ENCODE measurements at places on chromosomes 1 and 21.
A peak's percentile ranks its signal among the peaks of the same experiment; 100 is the strongest.

DNA sequence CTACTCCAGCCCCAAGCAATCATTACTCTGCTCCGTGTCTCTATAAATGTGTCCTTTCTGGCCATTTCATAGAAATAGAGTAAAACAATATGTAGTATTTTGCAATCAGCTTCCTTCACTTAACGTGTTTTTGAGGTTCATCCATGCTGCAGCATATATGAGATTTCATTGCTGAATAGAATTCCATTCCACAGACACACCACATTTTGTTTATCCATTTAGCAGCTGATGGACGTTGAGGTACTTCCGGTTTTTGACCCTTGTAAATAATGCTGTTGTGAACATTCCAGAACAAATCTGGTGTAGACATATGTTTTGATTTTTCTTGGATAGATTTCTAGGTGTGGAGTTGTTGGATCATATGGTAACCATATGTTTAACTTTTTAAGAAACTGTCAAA, 30.7 kb downstream of the ADAM30 start:
- DNase-seq = no peak

GRCh38 chr1:47951026-47951425, 46.2 kb downstream of the TRABD2B start:
- no peak for DNase-seq

GRCh38 chr1:64515427-64515826, 45.5 kb downstream of the CACHD1 start:
- DNase-seq = no peak

DNA sequence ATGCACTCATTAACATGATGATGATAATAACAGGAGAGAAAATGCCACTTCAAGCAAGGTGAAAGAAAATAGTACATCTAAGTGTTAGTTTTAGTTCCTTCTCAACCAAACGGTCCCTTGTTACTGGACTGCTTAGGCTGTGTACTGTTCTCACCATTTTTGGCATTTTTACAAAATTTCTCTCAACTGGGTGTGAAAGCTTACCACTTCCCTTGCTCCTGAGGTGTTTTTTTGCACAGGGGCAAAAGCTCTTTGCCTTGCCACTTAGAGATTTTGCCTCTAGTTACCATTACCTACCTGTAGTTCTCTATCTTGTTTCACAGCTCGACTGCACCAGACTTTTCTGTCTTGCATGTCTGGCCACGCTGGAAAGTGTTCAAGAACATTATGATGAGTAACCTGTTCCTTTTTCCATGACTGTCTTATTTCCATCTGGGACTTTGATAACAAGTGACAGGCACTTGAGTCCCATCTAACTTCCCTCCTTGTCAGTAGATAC, 10.7 kb downstream of the NEK7 start:
- no peak for DNase-seq

- no peak for DNase-seq
These were observed 241.2 kb upstream of the ST6GALNAC5 start for GRCh38 chr1:76625886-76626678.

- DNase-seq = no peak
These were observed 119.8 kb downstream of the GALNT2 start for GRCh38 chr1:230186874-230187273.

GRCh38 chr1:198455966-198456365, 84.5 kb downstream of the ATP6V1G3 start:
- no peak for DNase-seq

DNA sequence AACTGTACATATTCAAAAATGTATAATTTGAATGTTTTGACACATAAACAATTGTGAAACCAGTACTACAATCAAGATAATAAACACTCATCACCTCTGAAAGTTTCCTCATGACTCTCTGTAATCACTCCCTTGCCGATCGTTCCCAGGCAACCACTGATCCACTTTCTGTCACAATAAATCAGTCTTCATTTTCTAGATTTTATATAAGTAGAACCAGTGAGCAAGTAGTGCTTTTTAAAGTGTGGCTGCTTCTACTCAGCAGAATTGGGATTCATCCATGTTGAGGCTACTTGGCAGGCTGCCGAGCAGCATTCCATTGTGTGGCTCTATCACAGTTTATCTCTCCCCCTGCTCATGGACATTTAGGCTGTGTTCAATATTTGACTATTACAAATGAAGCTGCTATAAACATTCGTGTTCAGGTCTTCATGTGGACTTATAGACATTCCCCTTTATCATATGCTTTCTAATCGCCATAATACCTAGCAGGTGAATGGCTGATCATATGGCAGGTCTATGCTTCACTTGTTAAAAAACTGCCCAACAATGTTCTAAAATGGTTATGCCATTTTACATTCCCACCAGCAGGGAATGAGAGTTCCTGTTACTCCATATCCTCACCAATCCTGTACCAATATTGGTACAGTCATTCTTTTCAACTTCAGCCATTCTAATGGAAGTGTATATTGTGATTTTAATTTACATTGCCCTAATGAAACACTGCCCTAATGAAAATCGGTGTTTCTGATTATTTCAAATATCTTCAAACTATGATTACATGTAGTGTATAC, 20.5 kb downstream of the TEX38 start:
- DNase-seq = no peak

GRCh38 chr1:51520700-51521248, 1.7 kb upstream of the EPS15 start:
- no peak for DNase-seq

DNA sequence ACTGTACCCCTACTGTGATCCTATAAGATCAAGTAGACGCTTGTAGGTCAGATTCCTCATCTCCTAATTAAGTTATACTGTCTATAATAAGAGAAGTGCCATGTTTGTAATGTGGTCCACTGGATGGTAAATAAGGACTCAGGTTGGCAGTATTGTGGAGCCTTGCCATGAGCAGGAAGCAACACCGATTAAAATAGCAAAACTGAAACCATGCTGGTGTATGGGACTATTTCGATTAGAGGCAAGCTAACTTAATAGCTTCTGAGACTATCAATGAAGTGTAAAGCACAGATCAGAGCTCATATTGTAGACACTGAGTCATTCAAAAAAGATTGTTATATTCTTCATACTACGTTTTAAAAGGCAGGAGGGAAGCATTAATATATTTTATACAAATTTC, 348.8 kb downstream of the HHAT start:
- no peak for DNase-seq

- no peak for DNase-seq
These were observed 1557.4 kb downstream of the PLA2G4A start for GRCh38 chr1:188386161-188386560.

- DNase-seq = no peak
These were observed 132.6 kb upstream of the DUSP10 start for GRCh38 chr1:221874285-221875003.

GRCh38 chr1:246930830-246931548, 759 bp downstream of the AHCTF1 start:
- no peak for DNase-seq

- no peak for DNase-seq
These were observed 100.1 kb upstream of the GADD45A start for GRCh38 chr1:67584938-67585337.

DNA sequence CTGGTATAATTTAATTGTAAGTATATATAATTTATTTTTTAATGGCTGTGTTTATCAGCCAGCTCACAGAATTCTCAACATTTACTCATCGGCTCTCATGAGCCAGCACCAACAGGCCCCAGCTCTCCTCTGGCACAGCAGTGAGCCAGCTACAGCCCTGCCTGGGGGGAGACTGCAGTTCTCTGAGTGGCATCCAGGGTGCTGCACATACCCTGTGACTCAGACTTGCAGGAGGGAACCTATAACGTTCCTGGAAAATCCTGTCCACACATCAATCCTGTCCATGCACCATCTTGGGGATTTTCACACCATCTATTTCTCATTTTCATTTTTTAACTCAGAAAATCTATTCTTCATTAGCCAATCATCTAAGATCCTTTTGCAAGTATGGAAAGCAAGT, 36.5 kb downstream of the FHAD1 start:
- DNase-seq = no peak

DNA sequence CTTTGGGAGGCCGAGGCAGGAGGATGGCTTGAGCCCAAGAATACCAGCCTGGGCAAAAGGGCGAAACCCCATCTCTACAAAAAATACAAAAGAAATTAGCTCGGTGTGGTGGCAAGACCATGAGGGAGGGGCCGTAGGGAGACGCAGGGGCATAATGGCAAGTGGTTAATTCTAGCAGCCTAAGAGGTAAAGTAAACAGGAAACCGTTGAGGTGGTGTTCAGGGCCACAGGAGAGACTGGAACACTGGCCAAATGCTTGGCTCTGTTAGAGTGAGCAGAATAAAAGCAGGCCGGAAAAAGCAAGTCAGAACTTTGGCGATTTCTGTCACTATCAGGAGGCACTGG, 89.2 kb downstream of the RIPK4 start:
- peak; percentile 80 for DNase-seq

GRCh38 chr21:46562964-46563607, 41.8 kb downstream of the S100B start:
- DNase-seq = no peak

DNA sequence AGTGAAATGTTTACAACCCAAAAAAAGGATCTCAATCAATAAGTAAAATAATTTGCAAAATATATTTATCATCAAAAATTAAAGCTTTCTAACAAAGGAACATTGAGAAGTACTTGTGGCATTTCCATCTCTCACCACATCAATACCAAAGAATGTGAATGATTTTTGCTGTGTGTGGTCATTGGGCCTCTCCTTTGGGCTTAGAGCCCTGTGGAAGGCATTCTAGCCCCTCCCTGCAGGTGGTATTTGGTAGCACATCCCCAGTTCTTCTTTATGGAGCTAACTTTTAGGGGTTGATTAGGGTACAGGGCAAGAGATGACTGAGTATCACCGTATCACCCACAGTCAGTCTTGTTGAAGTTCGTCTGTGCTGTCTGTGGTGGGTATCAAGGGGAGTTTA, 294.1 kb upstream of the SGIP1 start:
- DNase-seq = no peak

DNA sequence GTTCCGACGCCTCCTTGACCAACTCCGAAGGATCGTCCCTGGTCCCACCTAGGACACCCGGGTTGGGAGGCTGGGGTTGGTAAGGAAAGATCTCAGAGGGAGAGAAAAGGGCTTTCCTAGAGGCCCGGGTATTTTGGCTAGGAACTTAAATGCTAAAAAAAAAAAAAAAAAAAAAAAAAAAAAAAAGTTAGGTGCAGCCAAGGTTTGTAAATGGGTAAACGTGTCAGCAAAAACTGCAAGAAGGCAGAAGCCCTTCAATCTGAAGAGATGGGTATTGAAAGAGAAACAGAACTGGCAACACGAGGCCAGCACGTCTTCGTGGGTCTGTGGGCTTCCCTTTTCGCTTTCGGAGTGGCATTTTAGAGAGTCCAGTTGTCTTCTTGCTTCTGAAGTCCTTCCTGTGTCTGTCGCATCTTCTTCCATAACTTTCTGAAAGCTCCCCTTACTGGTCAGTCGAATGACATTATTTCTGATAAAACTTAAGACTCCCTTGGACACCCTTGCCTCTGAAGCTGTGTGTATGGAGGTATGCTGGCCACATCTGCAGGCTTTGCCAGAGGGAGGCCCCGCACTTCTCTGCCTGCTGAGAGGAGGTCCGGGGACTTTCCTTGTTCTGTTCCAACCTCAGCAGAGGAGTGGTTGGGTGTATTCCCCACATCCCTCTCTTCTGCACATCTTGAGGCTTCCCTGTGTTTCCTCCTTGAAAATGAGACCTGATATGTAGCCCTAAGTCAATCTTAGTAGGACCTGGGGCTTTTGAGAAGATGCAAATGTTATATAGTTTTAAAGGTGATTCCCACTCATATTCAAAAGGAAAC, 745 bp downstream of the RCSD1 start:
- no peak for DNase-seq

DNA sequence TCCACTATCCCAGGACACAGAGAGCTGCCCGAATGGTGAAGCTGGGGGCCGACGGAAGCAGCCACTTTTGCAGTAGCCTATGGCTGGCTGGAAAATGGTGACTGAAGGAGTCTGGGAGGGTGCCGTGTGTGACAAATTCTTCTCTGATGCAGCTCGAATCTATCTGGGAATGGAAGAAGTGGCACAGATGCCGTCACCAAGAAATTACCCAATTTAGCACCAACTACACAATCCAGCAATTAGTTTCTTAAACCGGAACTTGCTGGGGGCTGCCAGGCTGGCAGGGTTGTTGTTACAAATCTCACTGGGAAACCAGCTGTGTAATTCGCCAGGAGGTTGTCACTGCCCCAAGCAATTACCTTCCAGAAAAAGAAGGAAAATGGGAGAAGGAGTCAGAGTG, 18.0 kb downstream of the DLGAP3 start:
- no peak for DNase-seq

DNA sequence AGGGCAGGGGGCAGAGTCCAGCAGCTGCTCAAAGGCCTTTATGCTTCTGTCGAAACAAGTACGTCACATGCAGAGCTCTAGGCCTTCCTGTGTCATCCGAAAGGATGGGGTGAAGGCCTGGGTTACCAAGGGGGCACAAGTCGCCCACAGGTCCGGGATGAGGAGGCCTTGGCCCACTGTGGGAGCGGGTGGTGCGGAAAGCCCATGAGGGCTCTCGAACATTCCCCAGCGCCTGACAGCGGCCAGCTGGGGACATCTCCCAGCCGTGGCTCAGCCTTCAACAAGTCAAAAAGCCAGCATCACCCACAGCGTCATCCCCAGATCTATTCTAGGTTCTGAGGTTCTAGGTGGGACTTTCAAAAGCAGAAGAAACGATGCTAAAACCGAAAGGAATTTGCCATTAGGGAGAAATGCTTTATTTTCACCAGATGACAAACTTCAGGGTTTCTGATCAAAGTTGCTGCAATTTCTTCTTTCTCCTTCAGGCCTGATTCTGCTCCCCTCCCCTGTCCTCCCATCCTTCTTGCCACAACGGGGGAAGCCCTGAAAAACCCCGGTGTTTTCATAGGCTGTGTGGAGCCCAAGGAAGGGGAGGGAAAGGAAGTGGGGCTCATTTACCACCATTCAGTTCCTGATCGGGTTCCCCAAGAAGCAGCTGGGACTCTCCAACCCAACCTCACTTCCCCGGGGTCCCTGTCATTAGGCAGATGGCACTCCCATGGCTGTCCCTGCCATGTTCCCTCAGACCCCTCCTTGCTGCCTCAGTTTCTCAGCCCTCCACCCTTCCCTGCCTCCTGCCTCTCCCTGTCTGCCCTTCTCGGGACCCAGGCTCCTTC, 17.6 kb downstream of the GPR137B start:
- no peak for DNase-seq

- DNase-seq = no peak
These were observed 7.8 kb downstream of the UBIAD1 start for GRCh38 chr1:11280719-11281376.

DNA sequence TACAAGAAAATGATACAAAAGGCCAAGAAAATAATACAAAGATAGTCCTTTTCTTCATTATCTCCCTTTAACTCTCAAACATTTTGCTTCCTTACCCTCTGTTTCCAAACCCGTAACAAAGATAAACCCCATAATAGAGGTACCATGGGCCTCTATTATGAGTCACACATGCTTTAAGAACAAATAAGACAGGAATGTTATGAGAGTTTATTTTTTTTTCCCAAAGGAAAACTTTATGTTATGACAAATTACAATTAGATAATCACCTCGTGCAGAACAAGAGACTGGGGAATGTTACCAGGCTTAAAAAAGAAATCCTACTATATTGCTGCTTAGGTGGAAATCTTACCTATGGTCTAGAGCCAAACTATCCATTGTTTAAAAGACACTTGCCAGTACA, 272.0 kb downstream of the BRINP3 start:
- no peak for DNase-seq

Data from SHP77 treated with DMSO at 0.1 percent for 48 hours (cell line).